Heart left ventricle (tissue), 16 donors: ENCODE measurements at places on chromosomes 13 and 19. TPM values are rescaled to one million over a fixed set of nuclear protein-coding genes. Genes with fewer than 3 reads are reported as not detected.

- DNase-seq, result peak; percentile 99
Measured at GRCh38 chr13:27620377-27621115, at the start of gene LNX2. TSS of gene LNX2 (minus strand) at chr13:27620529. CDS start at chr13:27581703, 38,826 bp downstream.

The GRK1 gene
- total RNA-seq, result 0.11 TPM

DNA sequence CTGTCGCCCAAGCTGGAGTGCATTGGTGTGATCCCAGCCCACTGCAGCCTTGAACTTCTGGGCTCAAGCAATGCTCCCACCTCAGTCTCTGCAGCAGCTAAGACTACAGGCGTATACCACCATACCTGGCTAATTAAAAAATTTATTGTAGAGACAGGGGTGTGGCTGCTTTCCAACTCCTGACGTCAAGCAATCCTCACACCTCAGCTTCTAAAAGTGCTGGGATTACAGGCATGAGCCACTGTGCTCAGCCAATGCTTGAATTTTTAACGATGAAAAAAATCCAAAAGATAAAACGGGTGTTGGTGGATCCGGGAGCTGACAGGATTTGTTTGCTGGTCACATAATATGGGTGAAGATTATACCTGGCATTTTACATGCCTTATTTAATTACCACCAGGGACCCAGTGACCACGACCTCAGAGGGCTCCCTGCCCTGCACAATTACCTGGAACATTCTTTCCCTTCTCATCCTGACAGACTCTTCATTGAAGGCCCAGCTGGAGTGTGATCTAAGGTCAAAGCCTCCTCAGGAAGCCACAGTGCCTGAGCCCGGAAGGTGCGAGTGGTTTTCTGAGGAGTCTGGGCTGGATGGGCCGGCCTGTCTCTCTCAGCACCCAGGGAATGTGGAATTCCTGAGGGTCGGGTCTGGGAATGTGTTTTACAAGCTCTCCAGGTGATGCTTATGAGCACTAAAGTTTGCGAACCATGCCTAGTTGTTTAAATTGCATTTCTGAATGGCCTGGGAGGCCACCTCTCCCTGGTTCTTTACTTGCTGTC, 193.3 kb downstream of the USP12 start:
- peak; percentile 34 for DNase-seq

The SMAD9 gene
- total RNA-seq, result 5.9 TPM

DNA sequence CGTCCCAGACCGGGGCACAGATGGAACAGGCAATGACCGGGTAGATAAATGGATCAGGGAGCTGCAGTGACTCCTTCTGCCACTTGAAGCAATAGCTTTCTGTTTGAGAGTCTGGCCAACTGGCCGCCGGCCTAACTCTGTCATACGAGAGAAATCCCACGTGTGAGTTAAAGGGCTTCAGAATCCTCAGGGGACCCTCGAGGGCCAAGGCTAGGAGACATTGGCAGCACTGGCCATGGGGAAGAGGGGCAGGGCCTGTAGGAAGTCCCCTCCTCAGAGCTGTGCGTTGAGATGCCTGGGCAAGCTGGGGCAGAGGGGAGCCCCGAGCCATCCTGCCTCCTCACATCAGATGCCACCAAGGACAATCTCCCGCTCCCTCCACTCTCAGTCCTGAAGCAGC, 51.6 kb downstream of the KLF2 start:
- DNase-seq, result no peak

DNA sequence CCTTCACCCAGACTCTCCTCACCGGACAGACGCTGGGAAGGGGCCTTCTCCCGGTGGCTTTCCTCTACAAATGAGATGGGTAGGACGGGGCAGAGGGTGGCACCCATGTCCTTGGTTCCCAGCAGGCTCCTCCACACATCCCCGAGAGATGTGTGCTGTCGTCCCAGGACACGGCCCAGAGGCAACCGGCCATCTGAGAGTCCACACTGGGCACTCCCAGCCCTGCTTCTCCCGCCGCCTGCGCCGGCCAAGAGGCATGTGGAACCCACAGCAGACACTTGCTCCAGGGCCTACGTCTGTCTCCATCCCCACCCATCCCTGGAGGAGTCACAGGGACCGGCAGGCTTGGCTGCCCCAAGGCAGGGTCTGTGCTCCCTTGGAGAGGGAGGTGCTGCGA, 179.9 kb downstream of the KDM4B start:
- no peak for DNase-seq

- DNase-seq, result no peak
Measured at GRCh38 chr19:47179653-47180310, 49.1 kb downstream of the SAE1 start.

DNA sequence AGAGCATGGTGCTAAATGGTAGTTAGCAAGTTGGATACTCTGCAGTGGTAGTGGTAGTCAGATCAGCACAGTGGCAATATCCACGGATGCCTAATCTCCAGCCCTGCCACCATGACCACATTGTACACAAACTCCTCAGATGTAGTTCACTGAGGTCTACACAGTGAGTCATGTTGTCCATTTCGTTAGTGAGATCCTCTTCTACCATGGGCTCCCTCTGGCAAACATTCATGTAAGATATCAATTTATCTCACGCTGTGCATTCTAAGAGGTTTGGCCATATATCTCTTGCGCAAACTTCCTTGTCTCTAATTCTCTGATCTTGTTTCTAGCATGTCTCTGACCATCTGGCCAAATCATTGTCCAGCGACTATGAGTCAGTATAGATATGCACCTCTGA, 58.2 kb downstream of the POLR1D start:
- no peak for DNase-seq

GRCh38 chr19:33703821-33704220, 82.1 kb downstream of the CHST8 start:
- DNase-seq, result no peak

The SLC25A41 gene
- total RNA-seq, result 0.17 TPM

The ZNF578 gene
- 1.1 TPM for total RNA-seq

- DNase-seq, result no peak
Measured at GRCh38 chr19:5889288-5889971, 14.2 kb downstream of the NDUFA11 start.

The ZNF534 gene
- 0.27 TPM for total RNA-seq

GRCh38 chr13:43783820-43784219, 3.0 kb downstream of the ENOX1 start:
- DNase-seq, result no peak

- DNase-seq, result no peak
Measured at GRCh38 chr13:30898070-30898469, 8.0 kb upstream of the MEDAG start.

The ATXN8OS gene
- not detected for total RNA-seq

GRCh38 chr19:17953316-17953801, 13.5 kb upstream of the KCNN1 start:
- no peak for DNase-seq

The TPTE2 gene
- total RNA-seq, result not detected

DNA sequence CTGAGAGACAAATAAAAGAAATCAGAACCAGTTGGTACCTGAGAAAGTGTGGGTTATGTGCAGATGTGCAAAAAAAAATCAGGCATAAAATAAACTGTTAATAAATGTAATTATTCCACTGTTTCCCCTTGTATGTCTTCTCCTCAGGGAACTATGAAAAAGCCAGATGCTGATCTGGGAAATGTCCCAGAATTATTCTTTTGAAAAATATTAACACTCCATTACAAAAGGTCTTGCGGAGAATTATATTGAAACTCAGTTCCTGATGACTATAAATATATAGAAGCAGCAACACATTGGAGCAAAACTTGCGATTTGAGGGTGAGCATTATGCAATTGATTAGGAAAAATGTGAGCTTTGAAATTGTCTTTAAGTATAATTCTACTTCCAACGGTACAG, 433.3 kb upstream of the KLF12 start:
- no peak for DNase-seq
